ENCODE measurements at places on chromosomes 7 and 10.

GRCh38 chr7:90520484-90520883, 51.0 kb downstream of the PTTG1IP2 start:
- DNase-seq: peak; percentile 21

DNA sequence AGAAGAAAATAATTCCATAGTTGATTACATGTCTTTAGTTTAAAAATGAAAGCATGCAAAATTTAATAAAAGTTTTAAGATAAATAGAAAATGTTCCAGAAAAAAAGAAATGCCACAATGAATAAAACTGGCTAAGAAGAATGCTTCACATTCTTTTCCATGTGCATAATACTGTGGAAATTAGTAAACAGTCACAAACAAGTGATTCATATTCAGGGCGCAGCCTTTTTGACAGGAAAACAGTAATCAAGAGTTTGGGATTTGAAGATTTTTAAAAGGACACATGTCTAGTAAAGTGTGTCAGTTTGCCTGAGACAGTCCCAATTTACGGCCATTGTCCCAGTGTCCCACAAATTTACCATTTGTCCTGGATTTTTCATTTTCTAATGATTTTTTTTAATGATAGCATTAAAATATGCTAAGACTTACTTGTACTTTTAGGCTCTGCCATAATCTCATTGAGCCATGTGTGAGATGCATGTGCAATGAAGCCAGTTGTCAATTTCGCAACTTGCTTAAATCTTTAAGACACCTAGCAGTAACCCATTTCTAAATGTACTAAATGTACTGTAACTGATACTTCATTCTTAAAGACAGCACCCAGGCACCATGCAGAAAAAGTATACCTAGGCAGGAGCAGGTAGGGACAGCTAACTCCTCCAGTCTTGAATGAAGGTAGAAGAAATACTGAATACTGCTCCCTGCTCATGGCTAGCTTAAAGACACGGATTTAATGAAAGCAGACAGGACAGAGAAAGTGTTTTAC, 46.9 kb downstream of the ZNF438 start:
- DNase-seq: peak; percentile 72

DNA sequence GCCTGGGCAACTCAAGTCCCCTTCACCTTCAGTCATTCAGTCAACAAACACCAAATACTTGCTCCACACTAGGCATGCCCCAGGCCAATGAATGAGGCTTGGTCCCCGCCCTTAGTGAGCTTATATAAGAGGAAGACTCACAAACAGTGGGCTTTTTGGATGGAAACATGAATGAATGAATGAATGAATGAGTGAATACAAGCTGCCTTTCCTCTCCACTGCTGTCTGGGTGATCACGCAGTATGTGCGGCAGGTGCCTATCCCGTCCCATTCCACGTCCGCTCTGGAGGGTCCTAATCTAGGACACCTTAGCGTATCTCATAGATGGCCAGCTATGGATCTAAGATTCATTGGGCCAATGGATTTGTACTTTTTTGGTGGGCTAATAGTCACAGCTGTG, 19.8 kb upstream of the GTF2I start:
- no peak for DNase-seq

DNA sequence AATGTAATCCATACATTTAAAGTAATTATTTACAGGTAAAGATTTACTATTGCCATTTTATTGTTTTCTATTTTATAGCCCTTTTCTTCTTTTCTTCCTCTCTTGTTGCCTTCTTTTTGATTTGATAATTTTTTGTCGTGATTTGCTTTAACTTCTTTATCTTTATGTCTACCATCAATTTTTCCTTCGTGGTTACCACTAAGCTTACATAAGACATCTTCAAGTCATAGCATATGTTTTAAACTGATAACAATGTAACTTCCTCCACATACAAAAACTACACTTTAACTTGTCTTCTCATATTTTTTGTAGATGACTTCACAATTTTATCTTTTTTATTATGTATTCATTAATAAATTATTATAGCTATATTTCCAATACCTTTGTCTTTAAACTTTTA, 316.6 kb downstream of the PLXDC2 start:
- DNase-seq: no peak

- DNase-seq: no peak
These were observed 81.8 kb downstream of the PLCE1 start for GRCh38 chr10:94075506-94075905.

- DNase-seq: no peak
These were observed 78.0 kb downstream of the DKK1 start for GRCh38 chr10:52391927-52392602.

DNA sequence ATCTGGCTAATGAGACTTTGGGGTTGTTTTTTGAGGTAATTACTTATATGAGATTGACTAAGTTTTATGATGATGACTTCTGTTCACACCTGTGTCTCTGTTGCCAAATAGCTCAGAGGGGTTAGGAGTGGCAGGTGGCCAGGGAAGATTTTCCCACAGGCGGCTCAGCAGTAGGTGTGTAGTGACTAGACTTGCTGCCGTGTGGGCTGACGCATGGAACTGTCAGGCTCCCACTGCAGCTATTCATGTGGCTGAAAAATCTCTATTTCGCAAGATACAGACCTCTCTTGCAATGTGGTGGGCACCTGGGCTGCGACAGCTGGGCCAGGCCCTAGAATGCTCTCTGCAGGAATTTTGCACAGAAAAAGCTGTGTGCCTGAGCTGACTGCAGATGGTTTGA, 1.4 kb downstream of the CPA4 start:
- DNase-seq: peak; percentile 69

DNA sequence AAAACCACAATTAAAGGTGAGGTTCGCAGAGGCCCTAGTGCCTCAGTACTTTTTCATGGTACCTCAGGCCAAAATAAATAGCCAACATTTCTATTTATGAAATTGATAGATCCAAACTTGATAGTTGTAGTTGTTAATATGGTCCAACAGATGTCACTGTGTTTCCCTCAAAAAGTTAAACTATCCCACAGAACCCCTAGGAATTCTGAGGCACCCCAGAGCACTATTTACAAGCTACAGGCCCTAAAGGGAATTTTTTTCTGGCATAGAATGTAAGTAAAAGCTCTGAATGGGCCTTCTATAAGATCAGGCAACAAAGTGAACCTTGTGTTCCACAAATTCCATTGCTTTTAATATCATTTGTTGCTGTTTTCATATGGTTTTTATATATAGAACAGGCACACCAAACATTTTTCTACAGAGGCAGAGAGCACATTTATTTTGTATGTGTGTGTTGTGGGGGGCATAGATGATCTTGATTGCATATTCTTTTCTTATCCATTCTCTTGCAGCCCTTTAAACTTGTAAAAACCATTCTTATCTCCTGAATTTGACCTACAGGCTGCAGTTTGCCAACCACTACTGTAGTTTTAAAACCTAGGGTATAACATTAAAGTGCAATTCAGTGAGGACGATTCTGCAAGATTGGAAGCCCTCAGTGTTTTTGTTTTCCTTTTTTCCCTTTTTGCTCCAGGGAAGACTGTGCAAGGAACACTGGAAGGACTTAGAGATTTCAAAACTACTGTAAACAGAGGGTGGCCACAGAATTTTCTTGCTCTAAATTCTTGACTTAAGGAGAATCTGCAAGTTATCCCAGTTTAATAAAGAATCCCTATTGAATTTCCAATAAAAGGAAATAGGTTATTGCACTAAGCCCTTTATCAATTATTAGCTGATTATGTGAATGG, 3.5 kb upstream of the ARL4A start:
- peak; percentile 41 for DNase-seq

DNA sequence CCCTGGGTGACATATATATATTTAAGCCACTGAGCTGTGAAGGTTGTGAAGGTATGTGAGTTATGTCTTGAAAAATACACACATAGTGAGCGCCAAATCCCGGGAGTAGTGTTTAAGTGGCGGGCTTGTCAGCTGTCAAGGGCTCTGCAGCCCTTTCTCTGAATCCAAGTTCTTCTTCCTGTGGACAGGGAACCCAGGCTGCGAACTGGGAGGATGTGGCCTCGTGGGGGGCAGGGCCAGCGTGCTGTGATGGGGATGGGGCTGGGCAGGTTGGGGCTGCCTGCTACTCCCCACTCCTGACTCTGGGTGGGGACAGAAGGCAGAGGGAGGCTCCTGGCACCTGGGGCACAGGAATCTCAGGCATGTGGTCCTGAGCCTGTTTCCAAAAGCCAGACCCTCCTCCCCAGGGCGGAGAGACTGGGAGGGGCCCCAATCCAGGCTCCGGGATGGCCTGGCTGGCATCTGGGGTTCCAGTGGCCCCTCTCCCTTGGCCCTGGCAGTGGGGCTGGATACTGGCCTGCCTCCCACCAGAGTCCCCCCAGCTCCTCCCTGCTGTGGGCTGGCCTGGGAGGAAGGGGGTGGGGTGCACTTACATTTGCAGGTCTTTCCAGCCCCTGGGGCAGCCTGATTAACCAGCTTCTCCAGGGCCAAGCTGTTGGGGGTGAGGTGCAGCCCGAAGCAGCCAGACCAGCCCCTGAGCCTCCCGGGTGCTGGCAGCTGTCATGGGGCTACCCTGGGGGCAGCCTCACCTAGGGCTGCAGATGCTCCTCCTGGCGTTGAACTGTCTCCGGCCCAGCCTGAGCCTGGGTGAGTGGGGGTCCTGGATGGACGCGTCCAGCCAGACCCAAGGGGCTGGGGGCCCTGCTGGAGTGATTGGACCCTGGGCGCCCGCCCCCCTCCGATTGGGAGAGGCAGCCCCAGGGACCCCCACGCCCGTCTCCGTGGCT, at the start of gene UPK3B:
Gene UPK3B (plus strand): TSS at position 622 of the 947 bp plus-strand sequence. CDS start 101 bp downstream, at position 723.
- DNase-seq: no peak

GRCh38 chr7:76343294-76343930, 15.4 kb downstream of the YWHAG start:
- DNase-seq: peak; percentile 71

DNA sequence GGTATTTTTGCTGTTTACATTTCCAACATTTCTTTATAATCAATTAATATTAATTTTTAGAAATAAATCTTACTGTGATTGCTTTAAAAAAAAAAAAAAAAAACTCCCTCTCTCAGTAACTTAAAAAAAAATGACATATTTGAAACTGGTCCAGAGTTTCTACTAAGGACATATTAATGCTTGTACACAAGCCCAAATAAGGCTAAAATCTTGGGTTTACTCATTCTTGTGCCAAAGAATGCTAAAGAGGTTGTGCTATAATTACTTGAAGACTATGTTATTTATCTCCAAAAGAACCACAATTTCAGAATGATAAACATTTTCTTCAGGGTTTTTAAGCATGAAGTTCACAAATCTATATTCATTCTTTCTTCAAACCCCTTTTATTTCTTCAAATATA, 39.4 kb upstream of the PHF14 start:
- DNase-seq: peak; percentile 60

GRCh38 chr7:29881724-29882123, 75.4 kb downstream of the WIPF3 start:
- no peak for DNase-seq

- peak; percentile 2 for DNase-seq
These were observed 75.8 kb downstream of the MPLKIP start for GRCh38 chr7:40058636-40059035.

DNA sequence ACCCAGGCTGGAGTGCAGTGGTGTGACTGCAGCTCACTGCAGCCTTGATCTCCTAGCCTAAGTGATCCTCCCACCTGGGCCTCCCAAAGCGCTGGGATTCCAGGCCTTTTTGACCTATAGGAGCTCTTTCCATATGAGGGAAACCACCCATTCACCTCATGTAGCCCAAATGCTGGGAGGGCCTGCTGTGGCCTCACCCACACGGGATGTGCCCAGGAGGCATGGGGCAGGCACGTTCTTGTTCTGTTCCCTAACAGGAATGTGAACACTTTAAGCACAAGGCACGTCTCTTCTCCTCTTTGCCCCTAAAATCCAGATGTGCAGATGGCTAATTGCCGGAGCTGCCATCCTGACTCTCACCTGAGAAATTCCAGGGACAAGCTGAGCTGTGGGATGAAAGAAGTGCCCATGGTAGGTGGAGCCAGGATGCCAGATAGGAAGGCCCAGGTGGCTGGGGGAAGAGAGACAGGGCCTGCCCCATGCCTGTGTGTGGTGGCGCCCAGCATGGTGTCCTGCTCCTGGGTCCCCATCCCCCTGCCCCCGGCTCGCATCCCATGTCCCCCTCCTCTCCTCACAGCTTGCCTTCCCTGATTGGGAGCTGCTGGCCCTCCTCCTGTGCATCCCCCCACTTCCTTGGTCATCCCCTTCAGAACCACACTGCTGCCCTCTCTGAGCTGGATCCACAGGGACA, 17.3 kb downstream of the CAMK2B start:
- DNase-seq: no peak

- no peak for DNase-seq
These were observed 72.1 kb downstream of the GNAI1 start for GRCh38 chr7:80206763-80207162.

GRCh38 chr10:123323884-123324283, 169.7 kb downstream of the BUB3 start:
- DNase-seq: no peak

GRCh38 chr7:47451851-47452205, 130.1 kb downstream of the TNS3 start:
- peak; percentile 79 for DNase-seq

DNA sequence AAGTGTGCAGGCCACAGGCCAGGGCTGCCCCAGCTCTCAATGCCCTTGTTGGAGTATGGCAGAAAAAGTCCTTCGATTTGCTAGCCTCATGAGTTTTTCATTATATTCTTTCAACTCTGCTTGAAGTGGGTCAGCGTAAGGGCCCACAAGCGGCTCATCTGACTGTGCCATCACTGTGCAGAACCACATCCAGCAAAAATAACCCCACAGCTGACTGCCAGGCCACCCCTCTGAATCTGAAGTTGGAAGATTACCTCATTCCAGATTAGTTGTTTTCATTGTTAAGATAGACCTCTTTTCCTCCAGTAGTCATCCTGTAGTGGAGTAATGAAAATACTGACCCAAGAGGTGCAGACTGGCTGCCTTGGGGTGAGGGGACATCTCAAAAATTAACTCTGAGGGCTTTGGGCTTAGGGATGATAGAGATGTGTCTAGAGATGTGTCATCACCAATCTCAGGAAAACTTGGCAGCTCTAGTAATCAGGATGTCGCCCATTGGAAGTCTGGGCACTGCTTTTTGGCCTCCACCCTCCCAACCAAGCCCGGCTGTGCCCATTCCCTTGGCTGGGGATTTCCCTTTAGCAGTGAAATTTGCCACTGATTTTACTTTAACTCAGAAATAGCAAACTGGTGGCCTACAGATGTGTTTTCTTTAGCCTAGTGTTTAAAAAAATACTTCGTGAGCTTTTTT, 164.3 kb downstream of the LCOR start:
- DNase-seq: no peak

DNA sequence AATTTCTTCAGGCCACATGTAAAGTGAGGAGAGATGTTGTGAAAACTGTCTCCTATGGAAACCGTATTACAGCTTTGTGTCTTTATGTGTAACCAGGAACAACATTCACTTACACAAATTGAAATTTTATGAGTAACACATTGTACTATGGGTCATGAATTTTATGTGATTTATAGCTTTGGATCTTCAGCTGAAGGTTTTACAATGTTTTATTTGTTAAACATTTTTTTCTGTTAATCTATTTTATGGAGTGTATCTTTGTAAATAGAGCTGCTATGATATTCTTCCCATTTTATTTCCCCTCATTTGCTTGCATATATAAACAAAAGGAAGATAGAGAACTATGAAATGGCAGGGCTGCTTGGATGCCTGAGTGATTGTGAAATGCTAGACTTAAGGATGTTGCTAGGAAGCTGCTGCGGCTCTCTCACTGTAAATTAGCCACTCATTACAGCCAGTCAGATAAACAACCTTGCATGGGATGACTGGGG, 104.5 kb upstream of the PCLO start:
- no peak for DNase-seq
